ENCODE measurements at places on chromosomes 7 and 10.

GRCh38 chr10:14450041-14450491 lies 119.3 kb upstream of the FRMD4A start:
- no peak for DNase-seq

DNA sequence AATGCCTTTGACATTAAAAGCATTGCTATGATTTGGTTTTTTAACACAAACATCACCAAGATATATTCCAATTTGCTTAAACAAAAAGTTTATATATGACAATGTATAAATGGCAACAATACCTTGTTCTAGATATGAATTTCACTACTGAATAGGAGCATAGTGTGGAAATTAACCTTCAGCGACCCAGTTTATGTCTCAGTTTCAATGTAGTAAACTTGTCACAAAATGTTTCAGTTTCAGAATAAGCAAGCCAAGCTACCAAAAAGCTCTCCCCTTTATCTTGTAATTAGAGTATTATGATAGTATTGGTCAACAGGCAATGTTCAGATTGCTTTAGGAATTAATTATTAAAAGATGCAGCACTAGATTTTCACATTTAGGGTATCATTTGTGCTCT lies 99.6 kb upstream of the PCDH15 start:
- no peak for DNase-seq

GRCh38 chr10:13270877-13271551 lies 28.9 kb downstream of the PHYH start:
- DNase-seq = no peak

- DNase-seq = no peak
Observed at GRCh38 chr7:99653754-99654153, 26.0 kb downstream of the CYP3A5 start.

DNA sequence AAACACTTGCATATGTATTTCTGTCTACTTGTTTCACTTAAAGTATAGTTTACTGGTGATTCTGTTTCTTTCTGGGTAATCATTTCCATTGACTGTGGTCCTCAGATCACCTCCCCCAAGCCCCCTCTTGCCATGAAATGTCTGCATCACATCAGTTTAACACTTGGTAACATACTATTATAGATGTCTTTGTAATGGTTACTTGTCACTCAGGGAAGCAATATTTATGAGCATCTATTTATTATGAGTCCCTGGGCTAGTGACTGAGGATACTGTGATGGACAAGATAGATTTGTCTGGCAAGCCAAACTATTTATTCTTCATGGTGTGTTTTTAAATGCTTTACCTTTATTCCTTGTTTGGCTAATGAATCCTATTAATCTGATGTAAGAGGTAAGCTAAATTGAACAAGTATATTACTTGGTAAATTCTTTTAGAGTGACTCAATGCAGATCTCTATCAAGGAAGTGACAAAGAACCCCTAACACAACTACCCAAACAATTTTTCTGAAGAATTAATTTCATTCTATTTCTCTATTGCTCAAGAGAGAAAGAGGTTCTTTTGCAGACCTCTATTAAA lies 270.9 kb downstream of the RELN start:
- DNase-seq = no peak

DNA sequence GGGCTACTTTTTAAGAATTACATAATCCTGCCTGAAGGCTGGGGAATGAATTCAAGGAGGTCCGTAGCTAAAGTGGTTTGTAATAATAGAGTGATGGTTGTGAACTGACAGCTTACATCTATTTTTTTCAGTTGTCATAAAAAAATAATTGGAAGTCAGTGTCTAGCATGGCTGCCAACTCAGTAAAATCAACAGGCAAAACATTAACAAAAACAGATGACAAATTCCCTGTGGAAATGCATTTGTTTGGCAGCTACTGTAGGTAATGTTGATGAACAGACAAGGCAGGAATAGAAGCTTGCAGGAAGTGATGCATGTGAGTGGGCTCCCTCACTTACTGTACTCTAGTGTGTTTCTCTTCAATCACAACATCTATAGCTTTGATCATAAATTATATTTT lies 766.0 kb upstream of the POT1 start:
- DNase-seq = no peak

DNA sequence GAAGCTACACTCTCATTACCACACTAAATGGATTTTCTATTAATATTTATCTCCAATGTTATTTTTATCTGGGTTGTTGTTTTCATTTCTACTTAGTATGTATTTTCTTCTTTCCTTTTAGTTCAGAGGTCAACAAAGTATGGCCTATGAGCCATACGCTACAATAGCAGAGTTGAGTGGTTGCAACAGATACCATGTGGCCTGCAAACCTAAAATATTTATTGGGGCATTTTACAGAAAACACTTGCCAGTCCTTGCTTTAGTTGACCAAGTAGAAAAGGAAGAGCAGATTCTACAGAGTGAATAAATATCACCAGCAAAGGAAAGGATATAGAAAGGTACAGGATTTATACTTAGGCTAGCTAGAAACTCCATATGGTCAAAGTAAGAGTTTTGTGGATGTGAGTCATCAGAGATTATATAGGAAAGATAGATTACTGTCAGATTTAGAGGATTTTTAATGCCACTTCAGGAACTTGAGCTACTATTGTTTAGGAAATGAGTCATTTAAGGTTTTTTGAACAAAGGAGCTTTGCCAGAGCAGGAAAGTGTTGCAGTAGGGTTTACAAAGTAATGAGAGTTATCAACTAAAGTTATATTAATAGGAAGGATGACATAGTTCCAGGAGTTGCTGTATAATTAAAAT lies 323.3 kb upstream of the KAT6B start:
- no peak for DNase-seq

DNA sequence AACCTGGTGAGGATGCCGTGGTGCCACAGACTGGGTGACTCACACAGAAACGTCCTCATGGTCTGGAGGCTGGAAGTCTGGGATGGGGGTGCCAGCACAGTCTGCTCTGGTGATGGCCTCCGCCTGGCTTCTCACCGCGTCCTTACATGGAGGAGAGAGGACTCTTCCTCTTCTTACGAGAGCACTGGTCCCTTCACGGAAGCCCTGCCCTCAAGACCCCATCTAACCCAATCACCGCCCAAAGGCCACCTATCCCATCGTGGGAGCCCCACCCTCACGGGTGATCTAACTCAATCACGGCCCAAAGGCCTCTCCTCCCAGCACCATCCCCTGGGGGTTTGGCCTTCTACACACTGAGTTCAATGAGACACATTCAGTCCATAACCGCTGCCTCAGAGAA lies 137.7 kb downstream of the PTPRN2 start:
- DNase-seq = no peak

DNA sequence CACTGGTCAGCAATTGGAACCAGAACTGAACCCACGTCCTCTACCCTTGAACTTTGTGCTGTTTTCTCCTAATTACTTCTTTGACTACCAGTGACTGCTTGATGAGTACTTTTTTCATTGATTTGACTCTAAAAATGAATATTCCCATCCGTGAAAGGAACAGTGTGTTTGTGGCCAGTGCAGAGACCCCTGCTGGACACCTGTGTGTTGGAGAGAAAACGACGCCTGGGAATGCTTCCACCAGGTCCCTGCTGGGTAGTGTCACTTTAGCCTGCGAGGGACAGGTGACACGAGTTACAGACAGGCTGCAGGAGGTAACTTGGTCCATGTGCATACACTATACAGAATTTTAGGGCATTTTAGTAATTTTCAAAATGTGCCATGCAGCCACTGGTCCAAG lies 6.8 kb upstream of the GJD4 start:
- DNase-seq = no peak

- no peak for DNase-seq
Observed at GRCh38 chr10:64484811-64485330, 963.7 kb downstream of the REEP3 start.

DNA sequence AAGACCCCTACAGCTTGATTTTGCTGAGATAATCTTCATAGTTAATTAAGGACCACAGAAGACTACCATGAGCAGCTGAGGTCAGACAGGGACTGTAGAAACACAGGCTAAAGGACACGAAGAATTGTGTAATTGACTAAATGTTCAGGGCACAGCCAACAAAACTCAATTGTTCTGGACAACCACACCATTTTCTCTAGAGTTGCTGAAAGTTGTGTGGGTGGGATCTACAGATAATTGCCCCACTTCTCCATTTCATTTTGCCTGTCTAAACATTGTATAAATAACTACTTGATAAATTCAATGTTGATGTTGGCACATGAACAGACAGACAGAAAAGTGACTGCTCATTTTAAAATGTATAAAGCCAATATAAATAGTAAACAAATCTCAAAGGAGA lies 39.0 kb upstream of the SLC16A12 start:
- no peak for DNase-seq

DNA sequence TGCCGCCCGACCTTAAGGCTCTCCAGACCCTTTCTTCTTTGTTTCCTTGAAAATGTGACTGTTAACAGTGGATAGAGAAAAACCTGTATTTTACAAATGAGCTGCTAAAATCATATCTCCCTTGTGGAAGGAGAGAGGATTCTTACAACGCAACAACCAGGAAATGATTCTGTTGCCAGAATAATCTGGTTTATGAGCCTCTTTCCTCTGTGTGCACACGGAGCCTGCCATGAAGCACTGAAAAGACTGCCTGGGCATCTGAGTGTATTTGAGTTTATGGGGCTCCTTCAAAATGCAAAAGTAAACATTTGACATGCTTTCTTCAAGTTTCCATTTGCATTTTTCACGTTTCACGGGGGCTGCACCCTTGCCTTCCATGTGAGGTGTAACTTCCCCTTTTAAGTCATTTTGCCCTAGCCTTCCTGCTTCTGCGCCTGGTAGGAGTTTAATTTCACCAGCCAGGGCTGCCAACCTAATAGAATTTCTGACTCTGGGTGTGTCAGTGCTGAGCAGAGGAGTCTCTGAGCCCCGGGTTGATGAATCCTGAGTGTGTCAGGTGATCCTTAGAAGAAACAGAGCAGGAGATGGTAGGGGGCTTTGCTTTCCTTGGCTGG lies 101.2 kb downstream of the GRB10 start:
- DNase-seq = no peak

GRCh38 chr7:31340603-31341002 lies at the start of gene NEUROD6:
TSS of gene NEUROD6 (minus strand) at chr7:31340726. CDS start at chr7:31339268, 1,458 bp downstream.
- no peak for DNase-seq

GRCh38 chr10:2836921-2837662 lies 230.3 kb upstream of the PFKP start:
- DNase-seq = no peak

GRCh38 chr10:5242585-5242984 lies 45.9 kb downstream of the AKR1C4 start:
- DNase-seq = no peak

DNA sequence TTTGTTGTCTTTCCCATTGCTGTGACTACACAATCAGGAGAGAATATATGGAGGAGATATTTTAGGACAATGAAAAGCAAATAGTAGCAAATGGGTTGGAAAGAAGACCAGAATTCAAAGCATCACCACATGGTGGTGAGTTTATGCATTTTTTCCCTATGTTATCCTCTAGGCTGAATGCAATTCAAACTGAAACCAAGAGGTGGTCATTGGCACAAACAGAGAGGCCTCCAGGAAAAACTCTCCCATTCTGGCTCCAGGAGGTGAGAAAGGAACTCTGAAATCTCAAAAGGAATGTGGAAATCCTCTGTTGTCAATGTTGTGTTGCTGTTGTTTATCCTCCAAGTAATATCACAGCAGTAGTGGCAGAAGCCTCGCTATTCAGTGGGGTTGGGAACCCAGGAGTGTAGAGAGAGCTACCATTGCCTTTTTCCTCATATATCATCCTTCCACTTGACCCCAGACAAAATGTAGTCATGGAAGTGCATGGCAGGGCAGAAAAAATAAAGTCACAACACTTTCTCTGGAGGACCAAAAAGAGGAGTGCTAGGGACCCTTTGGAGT lies 819.1 kb downstream of the GRID1 start:
- DNase-seq = no peak

- no peak for DNase-seq
Observed at GRCh38 chr10:91367127-91367531, 43.0 kb upstream of the HECTD2 start.

GRCh38 chr10:72832701-72833100 lies 60.8 kb upstream of the OIT3 start:
- no peak for DNase-seq

- DNase-seq = no peak
Observed at GRCh38 chr10:7121154-7121797, 289.6 kb downstream of the SFMBT2 start.

DNA sequence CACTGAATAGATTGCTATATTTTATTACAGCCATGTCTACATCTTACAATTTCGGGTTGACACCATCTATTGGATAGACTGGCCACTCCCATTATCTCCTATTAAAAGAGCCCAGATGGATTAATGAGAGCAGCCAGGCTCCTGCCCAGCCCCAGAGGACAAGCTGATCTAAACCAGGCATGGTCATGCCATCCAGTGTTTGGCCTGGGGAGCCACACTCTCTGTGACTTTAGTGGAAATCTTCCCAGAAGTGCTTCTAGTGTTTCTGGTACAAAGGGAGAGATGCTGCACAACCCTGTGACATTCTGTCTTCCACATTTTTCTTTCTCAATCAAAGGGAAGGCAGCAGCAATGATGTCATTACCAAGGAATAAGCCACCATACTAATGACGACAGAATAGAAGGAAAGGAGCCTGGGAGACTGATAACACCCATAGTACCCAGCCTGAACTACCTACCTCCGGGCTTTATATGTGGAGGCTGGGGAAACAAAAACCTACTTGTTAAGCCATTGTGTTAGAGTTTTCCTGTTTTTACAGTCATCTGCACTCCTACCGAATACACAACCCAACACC lies 5.0 kb downstream of the NEBL start:
- no peak for DNase-seq

- no peak for DNase-seq
Observed at GRCh38 chr7:51589111-51589510, 272.5 kb upstream of the COBL start.

DNA sequence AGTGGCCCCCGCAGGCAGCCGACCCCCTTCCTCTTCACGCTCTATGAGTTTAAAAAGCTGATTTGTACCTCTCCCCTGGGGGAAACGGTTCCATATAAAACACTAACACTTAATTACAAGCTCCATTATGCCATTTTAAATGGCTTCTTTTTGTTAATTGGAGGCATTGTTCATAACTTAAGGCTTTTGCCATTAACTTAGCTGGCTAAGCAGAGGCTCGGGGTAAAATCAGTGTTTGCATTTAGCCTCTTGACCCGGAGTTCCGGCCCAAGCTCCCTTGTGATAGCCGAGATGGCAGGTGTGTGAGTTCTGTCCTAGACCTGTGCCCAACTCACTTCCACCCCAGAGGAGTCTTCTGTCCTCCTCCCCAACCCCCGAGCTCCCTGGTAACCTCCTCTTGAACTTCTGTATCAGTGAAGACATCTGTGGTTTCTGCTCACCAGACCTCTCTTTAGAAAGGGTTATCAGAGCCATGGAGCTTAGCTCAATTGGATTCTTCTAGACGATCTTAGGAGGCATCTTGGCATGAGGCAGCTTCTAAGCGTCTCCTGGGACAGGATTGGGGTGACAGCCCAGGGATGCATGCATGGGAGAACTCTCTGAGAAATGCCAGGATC lies 34.2 kb upstream of the SH2B2 start:
- no peak for DNase-seq

- DNase-seq = no peak
Observed at GRCh38 chr7:34672430-34672829, 14.4 kb downstream of the NPSR1 start.
